ENCODE measurements at places on chromosomes 5 and 9. TPM values are rescaled to one million over a fixed set of nuclear protein-coding genes. Genes with fewer than 3 reads are reported as not detected.

EIF4EBP3 gene
- total RNA-seq = 2.3 TPM

SIGMAR1 gene
- 48.4 TPM for total RNA-seq

TPPP gene
- 0.13 TPM for total RNA-seq

CER1 gene
- not detected for total RNA-seq

GABRG2 gene
- not detected for total RNA-seq

HNRNPAB gene
- total RNA-seq = 37.5 TPM

ANKRD33B gene
- 2.1 TPM for total RNA-seq

CARTPT gene
- not detected for total RNA-seq

CSF2 gene
- 0.13 TPM for total RNA-seq

LHX3 gene
- total RNA-seq = not detected

SNCB gene
- total RNA-seq = 0.76 TPM

ASS1 gene
- total RNA-seq = 2.3 TPM

OR1N2 gene
- not detected for total RNA-seq

MRPL50 gene
- total RNA-seq = 14.1 TPM

GLIPR2 gene
- 108 TPM for total RNA-seq

CDX1 gene
- total RNA-seq = not detected

THBS4 gene
- 2.9 TPM for total RNA-seq

IDNK gene
- 5.8 TPM for total RNA-seq

SLC28A3 gene
- total RNA-seq = not detected

PCDHB12 gene
- 0.26 TPM for total RNA-seq

SLC6A3 gene
- not detected for total RNA-seq

TAS2R1 gene
- total RNA-seq = not detected

FAM151B gene
- total RNA-seq = 1.9 TPM

CD274 gene
- 6.4 TPM for total RNA-seq
